ENCODE measurements at places on chromosomes 2 and 18.
A peak's percentile ranks its signal among the peaks of the same experiment; 100 is the strongest.

GRCh38 chr2:240244543-240244942 lies 104.1 kb upstream of the OTOS start:
- DNase-seq = no peak

DNA sequence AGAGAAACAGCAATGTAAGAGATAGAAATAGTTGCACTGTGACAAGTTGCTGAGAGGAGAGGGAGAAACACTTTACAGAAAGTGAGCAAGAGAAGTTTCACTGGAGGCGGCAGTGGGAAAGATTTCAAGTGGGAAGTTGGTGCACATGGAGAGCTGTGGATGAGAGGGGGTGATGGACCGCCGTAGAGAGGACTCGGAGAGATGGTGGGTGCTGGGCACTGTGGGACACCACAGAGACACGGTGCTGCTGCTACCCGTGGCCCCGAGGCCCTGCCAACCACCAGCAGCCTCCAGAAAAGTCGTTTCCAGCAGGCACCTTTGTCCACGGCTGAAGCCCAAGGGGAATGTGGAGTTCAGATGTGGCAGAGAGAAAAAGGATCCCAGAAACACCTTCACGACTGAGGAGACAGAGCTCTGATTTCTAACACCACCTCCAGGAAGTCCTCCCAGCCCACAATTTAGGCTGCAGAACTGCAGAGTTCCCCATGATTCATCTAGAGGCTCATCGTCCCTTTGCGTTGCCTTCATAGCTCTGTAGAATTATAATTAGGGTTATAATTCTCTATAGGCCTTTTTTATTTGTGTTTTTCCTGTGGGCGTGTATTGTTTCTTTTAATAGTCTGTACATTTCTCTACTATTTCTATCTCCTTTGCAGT lies 15.9 kb upstream of the IGFBP2 start:
- no peak for DNase-seq

DNA sequence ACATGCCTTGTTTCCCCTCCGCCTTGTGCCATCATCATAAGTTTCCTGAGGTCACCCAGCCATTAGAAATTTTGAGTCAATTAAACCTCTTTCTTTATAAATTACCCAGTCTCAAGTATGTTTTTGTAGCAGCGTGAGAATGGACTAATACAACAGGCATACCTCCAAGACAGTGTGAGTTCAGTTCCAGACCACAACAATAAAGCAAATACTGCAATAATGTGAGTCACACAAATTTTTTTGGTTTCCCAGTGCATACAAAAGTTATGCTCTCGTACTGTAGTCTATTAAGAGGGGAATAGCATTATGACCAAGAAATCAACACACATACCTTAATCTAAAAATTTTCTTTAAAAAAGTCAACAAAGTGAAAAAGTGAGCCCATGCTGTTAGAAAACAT lies 217.2 kb downstream of the NR4A2 start:
- DNase-seq = peak; percentile 2

DNA sequence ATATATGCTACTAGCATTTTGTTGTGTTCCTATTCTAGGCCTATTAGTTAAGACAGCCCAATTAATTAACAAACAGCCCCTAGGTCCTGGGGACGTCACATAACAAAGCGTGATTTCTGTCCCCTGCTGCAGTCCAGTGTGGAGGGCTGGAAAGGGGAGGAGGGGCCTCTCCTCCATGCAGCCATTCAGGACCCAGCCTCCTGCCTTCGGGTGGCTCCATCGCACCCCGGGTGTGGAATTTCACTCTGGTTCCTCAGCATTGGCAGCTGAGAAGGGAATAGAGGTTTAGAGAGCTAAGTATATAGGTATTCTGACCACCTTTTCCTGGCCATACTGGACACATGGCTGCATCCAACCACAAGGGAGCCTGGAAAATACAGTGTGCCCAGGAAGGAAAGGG lies 42.4 kb downstream of the MC2R start:
- no peak for DNase-seq

GRCh38 chr2:210901326-210901725 lies 344.9 kb downstream of the CPS1 start:
- DNase-seq = no peak

GRCh38 chr2:201987426-201987825 lies 46.2 kb upstream of the FZD7 start:
- DNase-seq = no peak

GRCh38 chr2:203797276-203797675 lies 70.3 kb upstream of the CTLA4 start:
- no peak for DNase-seq

DNA sequence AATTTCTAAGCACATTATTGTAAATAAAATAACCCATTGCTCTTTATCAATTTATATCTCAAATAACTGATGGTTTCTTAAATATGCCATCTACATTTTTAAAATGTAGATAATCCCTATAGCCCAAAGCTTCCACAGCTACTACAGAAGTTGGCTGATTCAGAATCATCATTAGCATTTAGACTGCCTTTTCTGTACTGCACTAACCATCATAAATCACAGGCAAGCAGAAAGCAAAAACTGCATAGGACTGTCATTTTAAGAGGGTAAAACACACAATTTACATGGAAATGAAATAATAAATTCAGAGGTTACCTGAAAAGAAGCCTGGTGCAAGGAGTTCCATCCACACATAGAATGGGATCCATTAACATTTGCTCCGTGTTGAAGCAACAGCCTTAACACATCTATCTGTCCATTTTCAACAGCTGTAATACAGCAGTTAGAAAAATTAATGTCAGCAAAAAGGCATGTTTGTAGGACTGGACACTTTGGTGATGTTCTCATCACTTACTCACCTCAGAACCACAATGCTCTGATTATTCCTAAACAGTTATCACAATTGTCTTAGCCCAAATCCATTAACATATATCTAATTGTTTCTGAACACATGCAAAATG lies 38.4 kb upstream of the CHAC2 start:
- DNase-seq = no peak

Measured in SW480 (cell line).